ENCODE measurements at places on chromosomes 12 and 14.

DNA sequence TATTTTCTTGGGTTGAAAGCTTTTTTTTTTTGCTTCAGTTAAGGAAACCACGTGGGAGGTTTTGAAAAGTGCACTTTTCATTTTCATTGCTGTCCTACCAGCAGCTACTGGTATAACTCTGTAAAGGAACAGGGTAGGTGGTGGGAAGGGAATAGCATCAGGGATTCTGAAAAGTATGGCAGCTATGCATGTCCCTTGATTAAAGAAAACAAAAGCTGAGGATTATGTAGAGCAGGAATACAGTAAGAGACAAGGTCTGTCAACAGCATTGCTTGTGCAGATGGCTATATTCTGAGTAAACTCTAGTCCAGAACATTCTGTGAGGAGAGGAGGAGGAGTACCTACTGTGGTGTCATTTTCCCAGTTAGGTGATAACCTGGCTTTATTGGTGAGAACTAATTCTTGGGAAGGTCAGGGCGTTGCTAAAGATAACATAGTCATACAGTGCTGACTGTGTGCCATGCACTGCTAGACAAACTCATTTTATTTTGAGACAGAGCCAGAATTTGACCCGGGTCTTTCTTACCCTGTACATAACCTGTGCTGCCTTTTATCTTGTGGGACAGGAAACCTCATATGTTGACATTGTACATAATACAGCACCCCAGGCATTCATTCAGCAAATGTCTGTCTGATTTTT is 80.3 kb upstream of the TRAF3 start:
- DNase-seq, result no peak

- no peak for DNase-seq
These were observed 82.0 kb downstream of the BTG1 start for GRCh38 chr12:92063641-92064040.

DNA sequence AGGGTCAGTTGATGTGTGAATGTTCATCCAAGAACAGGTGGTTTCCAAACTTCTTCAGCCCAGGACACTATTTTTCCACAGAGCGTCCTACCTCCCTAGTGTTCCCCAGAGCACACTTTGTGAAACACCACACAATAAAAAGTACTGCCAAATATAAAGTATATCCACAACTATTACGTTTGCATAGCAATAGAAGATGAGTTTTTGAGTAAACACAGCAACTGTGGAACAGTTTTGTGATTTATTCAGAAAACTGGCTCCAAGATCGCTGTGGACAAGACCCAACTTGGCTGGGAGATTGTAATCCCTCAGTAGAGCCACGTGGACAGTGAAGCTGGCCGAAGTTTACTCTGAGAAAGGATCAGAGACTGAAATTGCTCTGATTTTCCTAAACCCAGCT is 14.5 kb upstream of the MAP1LC3B2 start:
- DNase-seq, result no peak

GRCh38 chr14:85088192-85088591 is 441.8 kb upstream of the FLRT2 start:
- DNase-seq, result no peak

DNA sequence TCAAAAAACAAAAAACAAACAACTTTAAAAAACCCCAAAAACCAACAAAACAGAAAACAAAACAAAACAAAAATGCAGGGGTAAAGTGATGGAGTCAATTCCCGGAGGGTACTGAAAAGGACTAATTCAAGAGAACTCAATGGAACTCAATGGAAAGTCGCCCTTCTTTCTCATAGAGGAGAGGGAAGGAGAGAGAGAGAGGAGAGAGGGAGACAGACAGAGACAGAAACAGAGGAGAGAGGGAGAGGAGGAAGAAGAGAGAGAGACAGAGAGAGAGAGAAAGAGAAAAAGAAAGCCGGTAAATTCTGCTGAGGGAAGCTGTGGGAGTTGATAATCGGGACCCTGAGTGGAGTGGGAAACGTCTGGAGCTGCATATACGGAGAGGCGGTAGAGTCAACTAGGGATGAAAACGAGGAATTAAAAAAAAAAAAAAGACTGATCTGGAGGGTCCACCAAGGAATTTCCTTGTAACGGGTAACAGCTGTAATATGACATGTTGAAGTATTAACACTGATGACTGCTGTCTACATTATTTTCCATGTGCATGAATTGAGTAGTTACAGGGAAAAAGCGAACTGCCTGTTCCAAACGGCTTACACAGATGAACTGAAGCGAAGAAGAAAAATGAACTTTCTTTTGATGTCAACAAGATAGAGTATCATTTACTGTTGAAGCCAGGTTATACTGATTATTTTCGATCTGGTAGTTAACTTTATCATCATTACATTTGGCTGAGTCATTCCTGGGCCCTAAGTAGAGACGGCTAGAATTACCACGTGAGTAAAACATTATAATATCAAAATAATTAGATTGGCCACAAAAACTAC is 934 bp upstream of the ZC2HC1C start:
- DNase-seq, result no peak

GRCh38 chr12:44510510-44510909 is 365.6 kb downstream of the NELL2 start:
- DNase-seq, result no peak

DNA sequence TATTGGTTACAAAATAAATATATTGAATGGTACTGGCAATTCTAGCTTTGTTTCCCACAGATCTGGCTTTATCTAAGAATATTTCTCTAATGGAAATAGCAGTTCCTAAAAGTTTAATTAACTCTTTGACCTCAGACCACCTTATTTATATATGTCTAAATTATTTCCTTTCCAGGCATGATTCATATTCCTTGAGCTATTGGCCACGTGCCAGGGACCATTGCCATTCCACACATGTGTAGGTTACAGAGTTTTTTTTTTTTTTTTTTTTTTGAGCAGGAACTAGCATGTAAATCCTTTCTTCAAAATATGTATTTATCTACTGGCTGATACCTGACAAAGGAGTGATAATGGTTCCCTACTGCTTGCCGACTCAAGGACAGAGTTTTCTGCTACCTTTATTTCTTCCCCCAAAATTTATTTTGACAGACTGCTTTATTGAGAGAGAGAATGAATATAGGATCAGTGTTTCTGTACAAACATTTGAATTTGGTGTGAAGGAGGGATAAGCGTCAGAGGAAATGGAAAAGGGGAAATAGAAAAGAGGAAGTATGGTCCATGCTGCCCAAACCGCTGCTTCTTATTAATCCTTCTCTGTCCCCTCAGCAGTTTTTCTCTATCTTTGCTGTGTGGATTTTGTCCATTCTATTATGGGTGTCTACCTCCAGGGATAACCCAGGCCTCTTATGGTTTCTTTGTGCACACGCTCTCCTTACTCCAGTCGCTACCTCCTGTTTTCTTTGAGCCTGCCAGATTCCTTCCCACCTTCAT is 36.4 kb downstream of the PDE3A start:
- DNase-seq, result no peak

- no peak for DNase-seq
These were observed 7.8 kb downstream of the HSP90AA1 start for GRCh38 chr14:102078831-102079699.

GRCh38 chr14:89418976-89419375 is 1.9 kb upstream of the FOXN3 start:
- DNase-seq, result no peak

DNA sequence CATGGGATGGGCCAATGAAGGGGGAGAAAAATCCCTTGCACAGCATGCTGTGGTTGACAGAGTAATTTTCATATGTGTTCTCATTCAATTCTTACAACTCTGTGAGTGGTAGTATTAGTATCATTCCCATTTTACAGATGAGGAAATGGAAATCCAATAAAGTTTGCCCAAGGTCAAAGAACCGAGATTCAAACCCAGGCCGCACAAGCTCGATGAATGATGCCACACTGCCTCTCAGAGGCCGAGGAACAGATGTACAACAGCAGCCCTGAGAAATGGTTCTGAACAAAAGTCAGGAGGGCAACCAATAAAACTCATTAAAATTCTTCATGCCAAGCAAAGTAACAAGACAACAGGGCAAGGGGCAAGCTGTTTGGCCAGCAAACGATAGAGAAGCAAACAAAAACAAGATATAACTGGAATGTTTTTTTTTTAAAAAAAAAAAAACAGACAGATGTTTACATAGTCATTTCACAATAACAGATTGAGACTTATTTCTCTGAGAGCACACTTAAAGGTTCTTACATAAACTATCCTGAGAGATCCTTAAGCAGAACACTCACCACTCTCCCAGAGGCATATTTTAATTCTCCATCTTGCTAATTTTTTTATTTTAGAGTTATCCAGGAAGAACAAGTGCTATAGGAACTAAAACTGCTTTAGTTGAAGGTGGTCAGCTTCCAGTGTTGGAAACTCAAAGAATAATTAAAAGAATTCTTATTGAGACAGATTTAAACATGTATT is 85.8 kb downstream of the EXOC5 start:
- DNase-seq, result no peak

- DNase-seq, result no peak
These were observed 59.3 kb downstream of the SLC15A5 start for GRCh38 chr12:16218234-16218633.

- no peak for DNase-seq
These were observed 454.5 kb downstream of the ADAMTS20 start for GRCh38 chr12:43097471-43097870.

GRCh38 chr12:28709986-28710685 is 438.9 kb upstream of the FAR2 start:
- DNase-seq, result no peak

DNA sequence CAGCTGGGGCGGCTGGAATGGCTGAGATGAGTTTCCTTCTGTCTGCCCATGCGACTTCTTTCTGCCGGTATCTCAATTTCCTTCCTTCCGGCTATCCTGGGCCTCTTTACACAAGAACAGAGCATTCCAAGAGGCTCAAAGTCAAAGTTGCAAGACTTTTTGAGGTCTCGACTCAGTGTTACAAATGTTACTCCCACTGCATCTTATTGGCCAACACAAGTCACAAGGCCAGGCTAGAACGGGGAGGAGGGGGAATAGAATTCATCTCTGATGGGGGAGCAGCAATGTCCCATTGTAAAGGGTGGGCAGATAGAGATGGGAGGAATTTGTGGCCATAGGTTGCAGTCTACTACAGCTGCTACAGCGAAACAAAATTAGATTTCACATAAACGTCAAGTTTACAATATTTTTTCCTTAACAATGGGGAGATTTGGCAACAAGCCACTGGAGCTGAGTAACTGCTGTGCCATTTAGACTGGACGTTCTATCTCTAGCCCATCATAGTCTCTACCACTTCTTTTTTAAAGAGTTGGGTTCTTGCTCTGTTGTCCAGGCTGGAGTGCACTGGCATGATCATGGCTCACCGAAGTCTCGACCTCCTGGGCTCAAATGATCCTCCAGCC is 9.5 kb upstream of the NYNRIN start:
- DNase-seq, result no peak

DNA sequence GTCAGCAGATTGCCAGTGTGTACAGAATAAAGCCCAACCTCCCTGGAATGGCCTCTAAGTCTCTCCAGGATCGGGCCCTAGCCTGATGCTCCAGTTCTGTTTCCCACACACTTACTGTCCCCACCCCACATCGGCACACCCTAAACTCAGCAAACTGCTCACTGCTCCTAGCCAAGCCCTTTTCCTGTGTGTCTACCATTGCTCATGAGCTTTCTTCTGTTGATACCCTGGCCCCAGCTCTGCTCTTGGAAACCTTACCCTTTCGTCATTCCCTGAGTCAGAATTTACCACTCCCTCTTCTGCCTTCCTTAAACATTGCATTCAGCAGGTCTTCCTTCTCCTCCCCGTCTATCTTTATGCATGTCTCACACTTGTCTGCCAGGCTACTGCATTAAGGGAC is 158.9 kb downstream of the TMX1 start:
- no peak for DNase-seq

GRCh38 chr12:116594325-116595038 is 35.3 kb downstream of the MAP1LC3B2 start:
- DNase-seq, result no peak

GRCh38 chr12:27508736-27509431 is 15.1 kb upstream of the PPFIBP1 start:
- DNase-seq, result no peak

DNA sequence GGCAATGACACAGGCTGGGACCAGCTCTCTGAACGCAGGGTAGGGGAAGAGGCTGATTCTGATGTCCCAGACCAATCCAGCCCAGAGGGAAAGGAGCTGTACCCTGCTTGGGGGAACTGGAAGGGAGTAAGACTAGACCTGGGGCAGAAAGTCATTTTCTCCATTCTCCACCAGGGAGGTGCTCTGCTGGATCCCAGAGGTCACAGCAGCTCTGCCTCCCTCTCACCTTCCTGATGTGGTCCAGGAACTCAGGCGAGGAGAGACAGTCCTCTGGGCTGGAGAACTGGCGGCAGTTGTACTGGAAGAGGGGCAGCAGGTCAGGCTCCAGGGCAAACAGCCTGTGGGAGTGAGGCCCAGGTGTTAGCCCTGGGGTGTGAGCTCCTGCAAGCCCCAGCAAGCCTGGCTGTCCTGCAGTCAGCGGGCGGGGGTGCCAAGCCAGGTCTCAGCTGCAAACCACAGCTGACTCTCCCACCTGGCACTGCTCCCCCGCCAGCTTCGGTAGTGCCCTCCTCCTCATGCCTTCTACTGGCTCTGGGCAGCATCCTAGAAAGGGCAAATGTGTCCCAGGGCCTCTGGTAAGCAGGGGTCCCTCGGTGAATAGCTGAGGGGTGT is 1.9 kb downstream of the NGB start:
- no peak for DNase-seq

DNA sequence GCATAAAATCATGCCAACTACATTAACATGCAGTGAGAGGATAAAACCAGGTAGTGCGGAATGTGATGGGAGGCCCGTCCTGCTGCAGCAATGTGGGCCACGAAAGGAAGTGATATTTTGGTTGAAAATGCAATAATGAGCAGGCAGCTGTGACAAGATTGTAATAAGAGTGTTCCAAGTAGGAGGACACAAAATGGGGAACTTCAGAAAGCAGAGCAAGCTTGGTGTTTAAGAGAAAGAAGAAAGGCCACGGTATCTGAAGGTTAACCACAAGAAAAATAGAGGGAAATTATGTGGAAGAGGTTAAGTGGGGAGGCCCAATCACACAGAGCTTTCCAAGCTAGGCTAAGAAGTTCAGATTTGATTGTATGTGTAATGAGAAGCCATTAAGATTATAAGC is 34.3 kb downstream of the OVCH1 start:
- no peak for DNase-seq

DNA sequence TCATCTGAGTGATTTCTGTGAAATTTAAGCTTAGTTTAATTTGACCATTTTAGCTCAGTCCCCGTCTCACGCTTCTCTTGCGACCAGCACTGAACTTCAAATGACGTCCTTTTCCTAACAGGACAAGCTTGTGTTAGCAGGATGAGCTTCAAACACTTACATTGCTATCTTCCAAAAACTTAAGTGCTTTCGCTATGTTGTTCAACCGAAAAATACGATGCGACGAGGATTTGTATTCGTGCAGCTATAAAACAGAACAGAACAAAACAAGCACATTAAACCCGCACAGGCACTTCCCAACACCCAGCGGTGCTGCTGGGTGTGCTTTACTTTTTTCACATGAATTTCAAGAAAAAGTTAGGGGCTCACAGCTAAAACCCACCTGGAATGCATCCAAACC is 64.2 kb upstream of the DICER1 start:
- DNase-seq, result no peak

Measured in stimulated activated CD4-positive, alpha-beta T cell treated with anti-CD3 and anti-CD28 coated beads, Interleukin-1b, Interleukin-23, amount 100 ng/mL, for 1 hour (primary cell).